Muscle of back (tissue), 13 donors: ENCODE measurements at places on chromosomes 3 and 15.
A peak's percentile ranks its signal among the peaks of the same experiment; 100 is the strongest.

GRCh38 chr3:153619268-153619667 is 457.2 kb downstream of the RAP2B start:
- DNase-seq = no peak

GRCh38 chr3:182711261-182711683 is 82.0 kb upstream of the ATP11B start:
- DNase-seq = no peak

- no peak for DNase-seq
Measured at GRCh38 chr3:138547342-138547975, 46.6 kb downstream of the CEP70 start.

- DNase-seq = no peak
Measured at GRCh38 chr3:23864931-23865330, 51.9 kb downstream of the NKIRAS1 start.

DNA sequence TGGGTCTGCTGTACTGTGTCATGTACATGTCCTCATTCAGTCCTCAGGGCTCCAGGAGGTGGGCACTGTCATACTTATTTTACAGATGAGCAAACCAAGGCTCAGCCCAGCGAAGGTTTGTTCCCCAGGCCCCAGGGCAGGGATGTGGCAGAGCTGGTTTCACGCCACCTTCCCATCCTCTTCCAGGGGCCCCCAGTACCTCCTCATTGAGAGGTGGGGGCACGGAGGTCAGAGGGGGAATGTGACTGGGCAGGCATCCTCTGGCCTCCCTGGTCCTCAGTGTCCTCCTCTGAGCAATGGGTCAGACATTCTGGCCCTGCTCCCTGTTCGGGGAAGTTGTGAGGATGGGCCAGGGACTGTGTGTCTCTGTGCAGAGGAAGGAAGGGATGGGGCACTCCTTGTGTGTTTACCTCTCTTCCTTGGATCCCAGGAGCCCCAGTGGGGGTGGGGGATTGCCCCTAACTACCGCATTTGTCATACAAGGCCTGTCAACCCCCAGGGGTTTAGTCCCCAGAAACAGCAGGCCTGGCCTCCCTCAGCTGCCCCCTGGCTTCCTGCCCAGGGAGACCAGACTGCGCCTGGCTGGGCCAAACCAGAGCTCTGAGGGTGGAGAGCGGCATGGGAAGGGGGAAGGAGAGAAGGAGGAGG is 65.9 kb upstream of the LCTL start:
- peak; percentile 51 for DNase-seq

- DNase-seq = no peak
Measured at GRCh38 chr3:171828902-171829770, 14.0 kb upstream of the TMEM212 start.

DNA sequence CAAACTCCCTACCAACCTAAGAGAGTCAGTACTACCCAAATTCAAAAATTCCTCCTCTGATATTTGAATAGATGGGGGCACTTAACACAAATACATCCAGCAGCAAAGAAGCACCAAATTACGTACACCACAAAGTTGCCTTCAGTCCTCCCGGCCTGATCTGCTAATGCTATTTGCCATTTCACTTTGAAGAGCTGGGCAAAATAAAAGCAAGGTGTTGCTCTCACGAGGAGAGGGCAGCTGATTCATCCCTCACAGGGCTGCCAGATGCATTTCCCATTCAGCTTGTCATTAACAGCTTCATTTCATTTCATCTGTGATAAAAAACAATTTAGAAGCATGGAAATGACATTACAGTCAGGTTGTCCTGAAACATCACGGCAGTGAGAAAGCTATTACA is 283.4 kb upstream of the VEPH1 start:
- peak; percentile 26 for DNase-seq

GRCh38 chr3:36992806-36993325 is at the start of gene EPM2AIP1:
Gene EPM2AIP1 (minus strand): TSS chr3:36993131. CDS start chr3:36993077, 54 bp downstream.
- no peak for DNase-seq

GRCh38 chr15:78280319-78281072 is 16.1 kb downstream of the DNAJA4 start:
- no peak for DNase-seq
